ENCODE measurements at places on chromosomes 4 and X.

- DNase-seq = peak; percentile 22
Observed at GRCh38 chr4:56757821-56758411, 63.6 kb downstream of the SPINK2 start.

DNA sequence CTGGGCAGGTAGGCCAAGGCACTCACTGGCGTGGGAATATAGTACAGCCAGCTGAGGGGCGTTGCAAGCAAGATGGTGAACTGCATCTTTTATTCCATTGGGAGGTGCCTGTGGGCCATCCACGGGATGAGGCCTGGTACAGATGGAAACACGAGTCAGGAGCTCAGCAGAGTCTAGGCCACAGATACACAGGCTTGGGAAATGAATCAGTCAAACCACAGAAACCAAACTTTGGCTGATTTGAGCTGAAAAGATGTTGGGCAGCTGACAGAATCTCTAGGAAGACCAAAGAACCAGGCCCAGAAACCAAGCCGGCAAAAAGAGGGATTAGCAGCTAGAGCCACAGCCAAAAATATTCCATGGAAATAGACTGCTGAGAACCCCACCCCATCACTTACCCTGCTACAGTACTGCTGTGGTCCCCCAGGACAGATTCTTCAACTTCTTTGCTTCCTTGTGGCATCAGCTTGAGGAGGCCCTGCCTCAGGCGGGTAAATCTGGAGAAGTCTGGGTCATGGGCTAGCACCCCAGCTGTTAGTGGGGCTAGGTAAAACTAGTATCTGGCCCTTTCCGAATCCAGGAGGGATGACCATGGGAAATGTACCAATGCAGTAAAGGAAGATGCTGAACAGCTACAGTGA, 75.4 kb downstream of the TMEM131L start:
- DNase-seq = no peak

DNA sequence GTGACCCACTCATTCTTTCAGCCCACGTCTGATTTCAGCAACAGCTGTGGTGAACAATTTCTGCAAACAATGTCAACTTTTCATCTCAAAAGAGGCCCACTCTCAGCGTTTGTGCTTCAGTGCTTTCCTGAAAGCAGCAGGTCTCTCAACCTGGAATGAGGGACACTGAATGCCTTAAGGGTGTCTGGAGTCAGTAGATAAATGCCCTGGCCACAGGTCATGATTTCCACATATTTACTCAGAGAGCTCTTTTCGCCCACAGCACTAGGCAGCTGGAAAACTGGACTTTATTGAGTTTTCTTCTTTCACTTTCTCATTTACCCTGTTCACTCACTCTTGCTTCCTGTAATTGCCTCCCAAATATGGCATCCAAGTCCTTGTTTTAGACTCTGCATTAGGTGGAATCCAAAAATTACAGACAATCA, 52.8 kb downstream of the NPFFR2 start:
- DNase-seq = no peak

- DNase-seq = no peak
Observed at GRCh38 chr4:126409746-126410145, 1095.0 kb downstream of the FAT4 start.

- DNase-seq = no peak
Observed at GRCh38 chr4:189502841-189503435, 437.7 kb upstream of the FRG1 start.

DNA sequence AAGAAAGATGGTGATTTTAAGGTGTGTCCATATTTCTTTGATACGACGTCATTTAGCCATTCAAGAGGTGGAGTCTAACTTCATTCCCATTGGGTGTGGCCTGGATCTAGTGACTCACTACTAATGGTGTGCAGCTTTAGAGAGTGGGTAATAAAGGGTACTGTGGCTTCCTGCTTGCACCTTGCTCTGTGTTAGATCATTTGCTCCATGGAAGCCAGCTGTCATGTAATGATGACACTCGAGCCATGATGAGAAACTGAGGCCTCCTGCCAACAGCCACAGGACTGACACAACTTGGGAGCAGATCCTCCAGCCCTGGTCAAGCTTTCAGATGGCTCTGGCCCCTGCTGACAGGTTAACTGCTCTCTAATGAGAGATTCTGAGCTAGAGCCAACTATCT, 82.0 kb downstream of the UNC5C start:
- DNase-seq = no peak

DNA sequence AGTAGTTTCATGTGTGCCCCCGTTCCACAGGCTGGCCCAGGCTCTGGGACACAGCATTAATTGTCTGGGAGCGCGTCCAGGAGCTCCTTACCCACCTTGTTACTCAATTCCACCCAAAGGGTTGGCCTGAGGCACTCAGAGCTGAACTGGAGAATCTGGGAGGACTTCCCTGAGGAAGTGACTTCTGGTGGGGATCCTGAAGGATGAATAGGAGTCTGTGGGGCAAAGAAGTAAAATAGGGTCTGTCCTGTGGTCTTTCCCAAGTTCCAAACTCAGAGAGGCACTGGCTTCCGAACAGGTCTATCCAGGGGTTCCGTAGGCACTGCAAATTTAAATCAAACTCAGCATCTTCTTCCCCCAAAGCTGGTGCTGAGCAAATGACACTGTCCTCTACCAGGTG, 204.3 kb downstream of the AFAP1 start:
- DNase-seq = no peak

- no peak for DNase-seq
Observed at GRCh38 chr4:85496933-85497332, 22.0 kb downstream of the ARHGAP24 start.

DNA sequence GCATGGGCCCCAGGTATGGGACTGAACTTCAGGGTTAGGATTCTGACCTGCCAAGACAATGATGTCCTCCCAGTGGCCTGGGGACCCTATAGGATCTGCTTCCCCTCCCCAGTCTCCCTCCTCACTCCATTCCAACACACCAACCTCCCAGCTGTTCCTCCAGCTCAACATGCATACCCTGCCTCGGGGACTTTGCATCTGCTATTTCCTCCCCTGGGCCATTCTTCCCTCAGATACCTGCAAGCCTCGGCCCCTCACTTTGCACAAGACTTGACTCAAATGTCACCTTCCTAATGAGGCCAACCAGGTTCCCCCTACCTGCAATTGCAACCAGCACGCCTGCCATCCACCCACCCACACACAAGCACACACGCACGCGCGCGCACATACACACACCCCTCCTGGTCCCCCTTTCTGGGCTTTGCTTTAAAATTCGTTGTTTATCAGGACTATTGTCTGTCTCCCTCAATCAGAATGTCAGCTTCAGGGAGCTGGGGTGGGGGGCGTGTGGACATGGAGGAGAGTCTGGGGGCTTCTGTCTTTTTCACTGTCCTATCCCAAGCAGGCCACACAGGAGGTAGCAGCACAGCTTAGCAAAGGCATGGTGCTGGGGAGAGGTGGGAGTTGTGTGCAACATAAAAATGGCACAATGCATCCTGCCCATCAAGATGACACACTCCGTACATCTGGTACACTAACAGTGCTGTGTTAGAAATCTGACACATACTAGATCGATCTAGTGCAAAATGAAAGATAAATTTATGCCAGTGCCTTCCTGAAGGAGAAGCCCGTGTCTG, 20.6 kb upstream of the PPP2R2C start:
- no peak for DNase-seq

DNA sequence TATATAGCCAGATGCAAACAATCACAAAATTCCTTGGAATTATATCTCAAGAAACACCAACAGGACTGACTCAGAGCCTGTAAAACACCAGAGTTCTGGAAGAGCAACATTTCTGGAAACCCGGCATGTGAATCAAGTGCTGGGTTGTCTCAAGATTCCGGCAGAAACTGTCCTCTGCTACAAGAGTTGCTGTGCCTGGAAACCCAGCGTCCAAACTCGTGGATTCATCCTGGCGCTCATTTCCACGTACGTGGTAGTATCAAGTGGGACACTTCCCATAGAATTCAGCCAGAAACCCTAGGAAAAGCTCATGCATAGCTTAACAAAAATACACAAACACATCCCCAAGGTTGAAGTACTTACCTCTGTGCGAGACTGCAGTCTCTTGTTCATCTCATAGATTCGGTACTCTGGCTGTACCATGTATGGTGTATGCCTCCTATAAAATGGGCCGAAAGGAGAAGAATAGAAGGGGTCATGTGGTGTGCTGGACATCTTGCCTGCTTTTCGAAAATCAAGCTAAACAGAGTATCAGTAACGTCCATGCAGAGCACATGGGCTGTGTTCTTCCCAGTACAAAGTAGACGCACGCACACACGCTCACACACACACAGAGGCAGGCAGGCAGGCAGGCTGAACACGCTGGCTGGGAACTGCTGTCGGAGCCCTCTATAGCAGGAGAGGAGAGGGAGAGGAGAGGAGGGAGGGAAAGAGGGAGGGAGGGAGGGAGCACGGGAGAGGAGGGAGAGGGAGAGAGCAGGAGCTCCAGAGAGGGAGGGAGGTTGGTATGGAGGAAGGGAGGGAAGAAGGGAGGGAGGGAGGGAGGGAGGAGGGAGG, at the start of gene LDB2:
Gene LDB2 (minus strand): TSS at position 655 of the 837 bp plus-strand sequence.
- DNase-seq = no peak

DNA sequence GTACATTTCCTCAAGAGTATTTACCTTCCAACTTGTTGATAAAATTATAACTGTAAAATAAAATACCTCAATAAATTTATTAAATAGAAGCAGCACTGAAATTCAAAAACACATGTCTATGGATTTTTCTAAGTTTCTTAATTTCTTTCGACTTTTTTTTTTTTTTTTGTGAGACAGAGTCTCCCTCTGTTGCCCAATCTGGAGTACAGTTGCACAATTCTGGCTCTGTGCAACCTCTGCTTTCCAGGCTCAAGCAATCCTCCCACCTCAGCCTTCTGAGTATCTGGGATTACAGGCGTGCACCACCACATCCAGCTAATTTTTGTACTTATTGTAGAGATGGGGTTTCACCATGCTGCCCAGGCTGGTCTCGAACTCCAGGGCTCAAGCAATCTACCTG, 79.8 kb downstream of the IQCM start:
- no peak for DNase-seq

DNA sequence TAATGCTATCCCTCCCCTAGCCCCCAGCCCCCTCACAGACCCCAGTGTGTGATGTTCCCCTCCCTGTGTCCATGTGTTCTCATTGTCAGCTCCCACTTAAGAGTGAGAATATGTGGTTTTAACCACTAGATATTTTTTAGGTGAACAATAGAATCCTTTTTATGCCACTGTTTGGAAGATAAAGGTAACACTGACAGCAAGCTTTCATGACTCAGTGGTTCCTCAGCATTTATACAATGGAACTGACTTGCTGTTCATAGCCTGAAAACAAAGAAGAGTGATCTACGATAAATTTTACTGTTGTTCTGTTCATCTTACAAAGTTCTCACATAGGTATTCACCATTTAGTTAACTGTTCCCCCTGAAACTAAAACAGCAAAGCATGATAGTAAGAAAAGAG, 147.8 kb downstream of the ARHGAP10 start:
- no peak for DNase-seq

GRCh38 chrX:38882894-38883626, 81.8 kb downstream of the MID1IP1 start:
- peak; percentile 49 for DNase-seq

GRCh38 chr4:180391613-180392012, 1851.6 kb upstream of the TENM3 start:
- DNase-seq = no peak

DNA sequence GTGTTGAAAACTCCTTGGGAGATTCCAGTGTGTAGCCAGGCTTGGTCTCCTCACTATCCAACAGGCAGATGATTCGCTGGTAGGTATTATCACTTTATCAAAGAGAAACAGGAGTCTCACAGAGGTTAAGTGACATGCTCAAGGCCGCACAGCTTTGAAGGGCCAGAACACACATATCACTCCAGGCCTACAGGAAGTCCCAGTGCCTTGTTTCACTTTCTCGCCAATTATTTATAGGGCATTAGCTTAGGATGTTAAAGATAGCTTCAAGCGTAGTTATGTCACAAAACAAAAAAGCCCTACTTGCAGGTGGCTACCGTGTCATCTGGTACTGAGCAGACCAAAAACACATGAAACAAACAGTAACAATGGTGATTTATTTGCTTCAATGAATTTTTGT, 13.2 kb downstream of the ATP8A1 start:
- DNase-seq = no peak

GRCh38 chrX:123629502-123629901, 103.3 kb downstream of the THOC2 start:
- DNase-seq = no peak

DNA sequence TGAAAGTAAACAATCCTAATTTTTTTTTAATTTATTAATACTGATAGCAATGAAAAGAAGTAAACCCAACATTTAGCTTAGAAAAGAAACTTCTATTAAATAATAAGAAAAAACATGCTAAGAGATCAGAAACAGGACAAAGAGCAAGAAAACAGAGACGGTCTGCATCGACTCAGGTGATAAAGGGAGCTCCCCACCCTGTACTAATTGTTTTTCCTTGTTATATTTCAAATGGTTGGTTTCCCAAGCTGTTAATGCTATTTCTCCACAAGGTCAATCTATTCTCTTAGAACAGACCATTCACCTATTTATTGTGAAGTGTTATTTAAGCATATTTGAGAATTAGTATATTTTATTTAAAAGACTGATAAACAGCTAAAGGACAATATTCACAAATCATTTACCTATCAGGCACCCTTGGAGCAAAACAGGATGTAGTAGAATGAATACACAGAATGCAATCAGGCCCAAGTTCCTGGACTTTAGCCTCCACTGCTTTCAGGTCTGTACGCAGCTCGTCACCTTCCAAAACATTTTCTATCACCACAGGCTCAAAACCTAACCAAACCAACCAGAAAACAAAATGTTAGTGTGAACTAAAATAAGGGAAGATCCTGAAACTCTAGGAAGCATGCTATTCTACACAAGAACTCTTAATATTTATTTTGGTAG, 5.5 kb downstream of the SEPSECS start:
- DNase-seq = no peak

DNA sequence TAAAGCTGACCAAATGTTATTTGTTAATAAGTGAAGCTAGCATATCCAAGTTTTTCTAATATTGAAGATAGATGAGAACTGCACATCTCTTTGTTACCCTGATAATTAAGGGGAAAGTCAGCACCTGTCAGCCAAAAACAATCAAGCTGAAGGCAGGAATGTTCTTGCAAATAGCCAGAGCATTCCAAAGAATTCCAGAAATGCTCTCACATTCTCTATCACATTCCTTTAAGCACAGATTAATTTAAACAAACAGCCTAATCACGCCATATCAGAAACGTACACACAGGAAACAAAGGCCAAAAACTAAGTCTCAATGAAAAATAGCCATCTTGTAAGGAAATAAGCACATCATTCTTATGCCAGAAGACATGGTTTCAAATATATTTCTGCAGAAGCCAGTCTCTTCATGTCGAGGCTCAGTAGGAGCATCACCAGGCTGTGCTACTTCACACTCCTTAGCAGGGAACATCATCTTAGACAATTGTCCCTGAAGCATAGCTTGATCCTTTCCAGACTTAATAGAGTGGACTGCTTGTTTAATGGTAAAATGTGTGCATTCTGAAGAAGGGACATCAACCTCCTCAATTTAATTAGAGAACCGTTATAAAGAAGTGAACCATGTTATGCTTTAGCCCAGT, 252.9 kb upstream of the TTC29 start:
- no peak for DNase-seq
